ENCODE measurements at places on chromosomes 7 and 10.
A peak's percentile ranks its signal among the peaks of the same experiment; 100 is the strongest.

- DNase-seq: no peak
These were observed 289.7 kb downstream of the FRMD4A start for GRCh38 chr10:14040787-14041631.

- DNase-seq: no peak
These were observed 82.2 kb downstream of the FZD1 start for GRCh38 chr7:91346426-91346825.

GRCh38 chr10:13001041-13001886 lies at the start of gene CCDC3:
CCDC3 (minus strand) TSS chr10:13001713; CDS start chr10:13001570, 143 bp downstream.
- DNase-seq: peak; percentile 68

- no peak for DNase-seq
These were observed 80.3 kb upstream of the UCN3 start for GRCh38 chr10:5284311-5285057.

DNA sequence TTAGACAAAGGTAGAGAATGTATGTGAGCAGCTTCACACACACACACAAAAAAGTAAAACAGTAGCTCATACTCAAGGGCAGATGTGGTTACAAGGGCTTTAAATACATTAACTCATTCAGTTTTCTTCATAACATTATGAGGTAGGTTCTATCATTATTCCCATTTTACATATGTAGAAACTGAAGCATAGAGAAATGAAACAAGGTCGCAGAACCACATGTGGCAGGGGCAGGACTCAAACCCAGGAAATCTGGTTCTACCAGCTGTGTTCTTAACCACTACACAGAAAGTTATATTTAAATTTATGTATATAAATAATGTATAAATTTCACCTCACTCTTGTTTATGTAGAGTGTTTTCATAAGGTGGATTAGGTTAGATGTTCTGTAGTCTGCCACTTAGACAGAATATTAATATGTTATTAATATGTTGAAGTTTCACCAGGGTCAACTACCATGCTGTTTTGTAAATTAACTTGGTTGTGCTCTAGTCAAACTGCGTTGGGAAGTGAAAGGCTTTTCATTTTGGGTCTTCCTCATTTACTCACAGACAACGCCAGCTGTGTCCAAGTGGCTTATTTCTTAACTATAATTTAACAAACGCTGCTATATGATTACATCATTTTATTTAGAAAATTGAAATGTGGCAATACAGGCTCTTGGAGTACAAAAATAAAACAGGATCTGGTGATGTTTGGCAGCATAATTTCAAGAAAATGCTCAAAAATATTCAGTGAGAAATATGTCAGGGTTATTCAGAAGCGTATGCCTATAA lies 138.4 kb downstream of the MDFIC start:
- no peak for DNase-seq

GRCh38 chr7:84228526-84228925 lies 33.9 kb upstream of the SEMA3A start:
- DNase-seq: no peak

DNA sequence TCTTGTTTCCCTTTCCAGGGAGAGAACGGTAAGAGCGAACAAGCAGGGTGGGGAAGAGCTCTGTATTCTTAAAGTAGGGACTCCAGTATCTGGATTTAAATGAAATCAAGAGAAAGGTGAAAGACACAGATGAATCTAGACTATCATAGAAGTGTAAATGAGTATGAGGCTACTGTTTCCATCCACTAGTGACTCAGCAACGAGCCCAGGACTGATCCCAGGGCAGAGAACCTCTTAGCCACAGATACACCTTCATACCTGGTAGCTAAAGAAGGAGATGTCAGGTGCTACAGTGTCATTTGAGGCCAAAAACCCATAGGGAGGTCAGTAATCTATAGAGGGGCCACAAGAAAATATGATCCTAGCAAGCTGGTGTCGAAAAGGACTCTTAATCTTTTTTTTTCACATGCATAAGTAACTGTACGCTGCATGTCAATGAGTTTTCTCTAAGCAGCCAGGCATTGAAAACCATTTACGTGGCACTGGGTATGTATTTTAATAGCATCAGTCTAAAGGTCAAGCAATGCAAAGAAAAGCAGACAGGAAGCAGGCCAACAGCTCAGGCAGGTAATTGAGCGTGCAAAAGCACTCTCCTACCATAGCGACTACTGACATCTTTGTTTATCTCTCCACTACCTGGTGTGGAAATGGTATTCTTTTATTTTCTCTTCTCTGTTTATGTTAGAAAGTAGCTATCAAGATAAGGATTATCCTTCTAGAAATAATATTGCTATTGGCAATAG lies 91.5 kb upstream of the EGR2 start:
- peak; percentile 49 for DNase-seq
